ENCODE measurements at places on chromosomes 1 and 21.

DNA sequence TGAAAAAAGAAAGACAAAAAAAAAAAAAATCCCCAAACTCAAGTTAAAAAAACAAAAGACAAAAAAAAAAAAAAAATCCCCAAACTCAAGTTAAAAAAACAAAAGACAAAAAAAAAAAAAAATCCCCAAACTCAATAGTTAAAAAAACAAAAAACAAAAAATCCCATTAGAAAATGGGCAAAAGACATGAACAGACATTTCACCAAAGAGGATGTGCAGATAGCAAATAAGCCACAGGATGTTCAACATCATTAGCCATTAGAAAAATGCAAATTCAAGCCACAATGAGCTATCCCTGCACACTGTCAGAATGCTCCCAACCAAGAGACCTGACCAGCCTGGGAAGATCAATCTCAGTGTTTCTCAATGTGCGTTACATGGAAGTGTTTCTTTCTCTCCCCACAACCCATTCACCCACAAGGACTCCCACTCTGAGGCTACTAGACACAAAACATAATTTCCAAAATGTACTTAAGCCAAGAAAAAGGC lies 33.9 kb downstream of the MRAP start:
- no peak for DNase-seq

DNA sequence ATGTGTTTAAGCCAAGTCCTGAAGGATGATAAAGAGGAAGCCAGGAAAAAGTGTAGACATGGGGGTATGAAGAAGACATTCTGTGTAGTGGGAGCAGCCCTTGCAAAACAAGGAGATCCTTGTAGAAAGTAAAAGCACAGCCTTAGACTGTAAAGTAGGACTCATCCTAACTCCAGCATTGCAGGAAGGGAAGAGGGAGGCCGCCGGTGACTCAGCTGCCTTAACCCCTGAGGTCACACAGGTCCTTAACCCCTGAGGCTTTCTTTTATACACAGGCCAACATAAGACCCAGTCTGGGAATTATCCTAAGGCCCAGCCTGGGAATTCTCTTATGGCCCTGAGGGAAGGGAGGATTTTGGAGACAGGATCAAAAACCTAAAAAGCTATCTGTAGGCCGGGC lies 18.0 kb downstream of the PGM1 start:
- no peak for DNase-seq

GRCh38 chr1:27713139-27713725 lies 12.5 kb upstream of the FAM76A start:
- peak; percentile 85 for DNase-seq

DNA sequence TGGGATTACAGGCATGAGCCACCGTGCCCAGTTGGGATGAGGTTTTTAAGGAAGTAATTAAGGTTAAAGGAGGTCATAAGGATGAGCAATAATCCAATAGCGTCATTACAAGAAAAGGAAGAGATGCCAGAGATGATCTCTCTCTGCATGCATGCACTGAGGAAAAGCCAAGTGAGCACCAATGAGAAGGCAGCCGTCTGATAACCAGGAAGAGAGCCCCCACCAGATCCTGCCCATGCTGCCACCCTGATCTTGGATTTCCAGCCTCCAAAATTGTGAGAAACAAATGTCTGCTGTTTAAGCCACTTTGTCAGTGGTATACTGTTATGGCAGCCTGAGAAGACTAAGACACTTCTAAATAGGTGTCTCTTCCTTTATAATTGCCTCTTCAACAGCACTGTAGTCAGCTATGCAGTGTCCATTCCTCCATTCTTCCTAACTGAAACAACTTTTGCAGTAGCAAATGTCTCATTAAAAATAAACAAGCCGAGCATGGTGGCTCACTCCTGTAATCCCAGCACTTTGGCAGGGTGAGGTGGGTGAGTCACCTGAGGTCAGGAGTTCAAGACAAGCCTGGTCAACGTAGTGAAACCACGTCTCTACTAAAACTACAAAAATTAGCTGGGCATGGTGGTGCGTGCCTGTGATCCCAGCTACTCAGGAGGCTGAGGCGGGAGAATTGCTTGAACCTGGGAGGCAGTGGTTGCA lies 216.2 kb upstream of the RUNX1 start:
- peak; percentile 20 for DNase-seq

- no peak for DNase-seq
Measured at GRCh38 chr1:7418442-7419080, 352.5 kb upstream of the VAMP3 start.

GRCh38 chr1:39088658-39089057 lies 62.5 kb downstream of the NDUFS5 start:
- DNase-seq: no peak

- DNase-seq: no peak
Measured at GRCh38 chr1:76840278-76840677, 27.0 kb upstream of the ST6GALNAC5 start.

DNA sequence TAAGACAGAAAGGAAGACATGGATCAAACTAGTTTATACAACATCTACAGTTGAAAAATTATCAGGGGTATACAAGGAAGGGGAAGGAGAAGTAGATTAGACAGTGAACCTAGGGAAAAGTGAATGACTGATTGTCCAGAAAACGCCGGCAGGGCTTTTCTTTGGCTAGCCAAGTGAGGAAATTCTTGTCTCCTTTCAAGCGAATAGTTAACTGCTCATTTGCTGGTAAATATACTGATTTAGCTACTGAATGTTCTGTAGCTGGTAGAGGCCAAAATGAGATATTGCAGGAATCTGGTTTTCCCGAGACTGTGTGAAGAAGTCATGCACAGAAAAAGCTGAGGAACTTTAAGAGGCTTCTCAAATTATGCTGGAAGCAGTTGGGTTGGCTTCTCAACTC lies 128.5 kb upstream of the ZNHIT6 start:
- DNase-seq: no peak

GRCh38 chr1:62753031-62753965 lies 30.6 kb upstream of the ATG4C start:
- no peak for DNase-seq

GRCh38 chr1:173014160-173014559 lies 36.6 kb downstream of the TNFSF18 start:
- DNase-seq: no peak

GRCh38 chr1:34358636-34359035 lies 181.9 kb downstream of the C1orf94 start:
- DNase-seq: no peak

GRCh38 chr1:153783233-153784190 lies 8.3 kb downstream of the SLC27A3 start:
- DNase-seq: peak; percentile 97

- DNase-seq: no peak
Measured at GRCh38 chr1:95657248-95657647, 423.2 kb downstream of the RWDD3 start.

DNA sequence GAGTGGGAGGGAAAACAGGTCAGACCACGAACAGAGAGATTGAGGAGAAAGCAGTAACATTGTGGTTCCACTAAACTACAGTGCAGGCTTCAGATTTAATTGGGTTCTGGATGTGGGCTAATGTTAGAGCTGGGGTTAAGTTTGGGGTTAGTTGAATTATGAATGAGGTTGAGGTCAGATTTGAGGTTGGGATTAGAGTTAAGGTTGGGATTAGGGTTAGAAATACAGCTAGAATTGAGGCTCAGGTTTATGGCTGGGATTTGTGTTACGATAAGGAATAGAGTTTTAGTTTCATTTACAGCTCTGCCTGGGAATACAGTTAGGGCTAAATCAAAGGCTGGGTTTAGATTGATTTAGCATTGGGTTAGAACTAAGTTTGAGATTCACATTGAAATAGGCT lies 1.8 kb upstream of the VSIG8 start:
- DNase-seq: no peak
